ENCODE measurements at places on chromosomes 16 and 17.
A peak's percentile ranks its signal among the peaks of the same experiment; 100 is the strongest.

DNA sequence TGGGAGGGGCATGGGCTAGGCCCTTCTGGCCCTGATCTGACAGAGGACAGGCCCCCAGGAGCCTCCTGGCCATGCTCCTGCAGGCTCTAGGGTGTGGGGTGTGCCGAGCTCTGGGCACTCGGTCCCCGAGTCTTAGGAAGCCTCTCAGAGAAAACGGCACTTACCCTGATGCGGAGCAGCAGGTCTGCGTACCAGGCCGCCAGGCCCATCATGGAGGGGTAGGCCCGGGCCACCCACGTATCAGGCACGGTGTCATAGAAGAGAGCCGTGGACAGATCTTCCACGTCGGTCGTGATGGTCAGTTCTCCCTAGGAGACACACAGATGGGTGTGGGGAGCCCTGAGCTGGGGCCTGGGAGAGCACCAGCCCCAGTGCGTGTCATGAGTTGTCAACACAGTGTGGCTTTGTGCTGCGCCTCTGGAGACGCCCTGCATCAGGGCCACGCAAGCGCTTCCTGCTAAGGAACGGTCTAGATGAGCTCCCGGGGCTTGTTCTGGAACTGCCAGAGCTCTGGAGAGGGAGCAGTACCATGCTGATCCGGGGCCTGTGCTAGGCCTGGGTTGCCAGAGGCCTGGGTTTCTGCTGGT, 47.9 kb downstream of the PGS1 start:
- DNase-seq, result peak; percentile 80

DNA sequence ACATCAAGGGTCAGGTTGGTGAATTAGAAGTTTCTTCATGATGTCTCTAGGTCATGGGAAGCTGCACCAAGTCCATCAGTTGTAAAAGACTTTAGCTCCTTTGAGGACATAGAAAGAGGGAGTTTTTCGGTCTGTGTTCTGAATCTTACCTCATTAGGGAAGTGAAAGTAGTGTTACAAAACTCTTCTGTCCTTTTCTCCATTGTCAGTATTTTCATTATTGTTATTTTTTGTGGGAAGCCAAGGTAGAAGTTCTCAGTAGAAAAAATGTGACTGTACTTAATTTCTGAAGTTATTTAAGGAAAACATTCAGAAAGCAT, 24.2 kb downstream of the MAP3K3 start:
- DNase-seq, result no peak

- DNase-seq, result peak; percentile 33
Measured at GRCh38 chr16:49776085-49776595, 79.8 kb downstream of the ZNF423 start.

GRCh38 chr17:80870401-80870800, 121.2 kb upstream of the CHMP6 start:
- DNase-seq, result no peak

DNA sequence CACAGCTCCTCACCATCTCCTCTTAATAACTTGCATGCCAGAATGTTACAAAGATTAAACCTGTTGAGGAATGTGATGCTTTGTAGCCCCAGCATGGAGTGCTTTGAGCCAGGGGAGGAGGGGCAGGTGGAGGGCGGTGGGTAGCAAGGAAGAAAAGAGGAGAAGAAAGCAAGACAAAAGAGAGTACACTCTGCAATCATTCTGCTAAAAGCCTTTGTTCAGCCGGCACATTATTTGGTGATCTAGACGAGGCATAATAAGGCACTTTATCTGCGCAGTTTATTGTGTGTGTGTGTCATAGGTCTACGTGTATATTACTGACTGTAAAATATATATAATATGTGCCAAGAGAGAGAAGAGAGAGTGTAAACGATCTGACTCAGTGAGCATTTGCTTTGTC, 139.1 kb downstream of the SOX9 start:
- no peak for DNase-seq

GRCh38 chr16:30488764-30489605, 16.4 kb downstream of the ITGAL start:
- no peak for DNase-seq

GRCh38 chr17:27282054-27282551, 11.8 kb upstream of the WSB1 start:
- DNase-seq, result no peak

DNA sequence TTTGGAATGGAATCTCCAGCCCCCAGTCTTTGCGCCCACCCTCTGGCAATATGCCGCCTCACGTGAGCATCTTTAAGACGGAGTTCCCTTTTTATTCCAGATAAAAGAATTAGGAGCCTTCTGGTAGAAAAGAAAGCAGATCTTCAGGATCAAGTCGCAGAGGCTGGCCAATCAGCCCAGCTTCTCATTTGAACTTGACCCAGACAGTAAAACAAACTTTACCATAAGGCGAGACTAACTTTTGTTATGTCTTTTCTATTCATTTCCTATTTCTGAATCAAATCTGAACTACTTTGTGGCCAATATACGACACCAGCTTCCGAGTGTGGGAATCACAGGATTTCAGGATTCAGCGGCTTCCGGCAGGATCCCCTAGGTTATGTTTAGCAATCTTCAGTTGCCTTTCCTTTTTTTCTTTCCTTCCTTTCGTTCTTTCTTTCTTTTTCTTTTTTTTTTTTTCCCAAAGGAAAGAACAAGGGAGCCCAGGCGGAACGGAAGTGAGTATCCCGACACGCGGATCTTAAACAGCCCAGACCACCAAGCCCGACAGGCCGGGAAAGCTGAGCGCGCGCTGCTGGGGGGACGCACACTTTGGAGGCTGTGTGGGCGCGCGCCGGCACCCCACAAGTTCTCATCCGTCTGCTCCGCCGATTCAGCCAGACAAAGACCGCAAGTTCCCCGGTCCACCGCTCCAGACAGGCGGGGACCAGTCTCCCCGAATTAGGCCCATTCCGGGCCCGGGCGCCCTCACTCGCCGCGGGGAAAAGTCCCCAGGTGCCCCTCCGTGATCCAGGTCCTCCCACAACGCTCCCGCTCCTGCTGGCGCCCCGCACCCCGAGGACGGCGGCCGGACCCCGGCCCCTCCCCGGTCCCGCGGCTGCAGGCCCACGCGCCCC, 633 bp downstream of the TBC1D16 start:
- DNase-seq, result peak; percentile 14

DNA sequence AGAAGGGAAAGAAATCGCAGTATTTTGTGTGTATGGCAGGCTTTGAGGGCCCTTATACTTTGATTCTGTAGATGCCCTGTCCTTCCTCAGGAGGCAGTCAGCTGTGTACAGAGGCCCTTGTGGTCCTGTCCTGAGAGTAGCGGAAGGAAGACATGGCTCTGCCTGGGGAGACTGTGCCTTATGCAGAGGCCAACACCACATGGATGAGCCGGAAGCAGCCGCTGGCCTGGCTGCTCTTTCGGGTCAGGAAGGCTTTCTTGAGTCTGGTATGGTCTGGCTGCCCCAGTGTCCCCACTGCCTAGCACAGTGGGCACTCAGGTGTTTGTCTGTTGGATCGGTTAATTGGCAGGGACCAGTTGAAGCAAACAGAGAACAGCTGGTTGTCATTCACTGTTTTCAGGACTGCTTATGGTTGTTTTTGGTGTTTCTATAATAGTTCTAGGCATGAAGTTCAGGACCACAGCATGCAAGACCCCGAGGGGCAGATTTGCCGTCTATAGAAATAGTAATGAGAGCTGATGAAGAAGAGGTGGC, 12.4 kb downstream of the USP10 start:
- no peak for DNase-seq

DNA sequence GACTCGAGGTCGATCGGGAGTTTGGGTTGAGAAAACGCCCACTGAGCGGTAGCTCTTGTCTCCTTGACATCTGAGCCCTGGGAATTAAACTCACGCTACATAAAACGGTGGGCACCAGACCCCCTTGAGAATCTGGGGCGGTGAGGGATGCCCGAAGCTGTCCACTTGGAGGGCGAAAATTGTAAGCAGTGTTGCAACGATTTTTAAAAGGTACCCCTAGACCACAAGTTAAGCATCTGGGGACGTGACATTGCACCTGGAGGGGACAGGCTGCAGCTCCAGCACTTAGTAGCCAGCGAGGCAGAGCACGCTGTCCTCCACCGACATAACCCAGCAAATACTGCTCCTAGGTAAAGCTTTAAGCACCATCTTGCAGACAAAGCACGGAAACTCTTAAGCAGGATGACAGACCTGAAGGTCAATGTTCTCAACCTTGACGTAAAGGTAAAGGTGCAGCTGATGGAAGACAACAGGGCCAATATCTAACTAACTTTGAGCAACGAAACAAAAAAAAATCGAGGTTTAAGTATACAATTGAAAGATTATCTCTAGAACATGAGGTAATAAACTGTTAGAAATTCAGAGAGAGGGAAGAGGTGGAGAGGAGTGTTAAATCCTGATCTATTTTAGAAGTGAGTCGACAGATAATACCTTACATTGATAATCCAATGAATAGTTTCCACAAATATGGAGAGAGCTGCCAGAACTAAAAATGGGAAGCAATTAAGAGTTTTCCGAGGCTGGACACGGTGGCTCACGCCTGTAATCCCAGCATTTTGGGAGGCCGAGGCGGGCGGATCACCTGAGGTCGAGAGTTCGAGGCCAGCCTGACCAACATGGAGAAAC, 921 bp upstream of the CDR2 start:
- no peak for DNase-seq

GRCh38 chr17:58667934-58668597, 23.8 kb downstream of the TEX14 start:
- no peak for DNase-seq

GRCh38 chr17:30318155-30318554, 15.7 kb downstream of the TMIGD1 start:
- DNase-seq, result no peak

GRCh38 chr16:5065326-5065725, 430 bp downstream of the C16orf89 start:
- DNase-seq, result no peak

- DNase-seq, result no peak
Measured at GRCh38 chr17:65553646-65554552, 7.5 kb downstream of the AXIN2 start.

- no peak for DNase-seq
Measured at GRCh38 chr17:22506231-22506630, 813.9 kb downstream of the KCNJ18 start.

DNA sequence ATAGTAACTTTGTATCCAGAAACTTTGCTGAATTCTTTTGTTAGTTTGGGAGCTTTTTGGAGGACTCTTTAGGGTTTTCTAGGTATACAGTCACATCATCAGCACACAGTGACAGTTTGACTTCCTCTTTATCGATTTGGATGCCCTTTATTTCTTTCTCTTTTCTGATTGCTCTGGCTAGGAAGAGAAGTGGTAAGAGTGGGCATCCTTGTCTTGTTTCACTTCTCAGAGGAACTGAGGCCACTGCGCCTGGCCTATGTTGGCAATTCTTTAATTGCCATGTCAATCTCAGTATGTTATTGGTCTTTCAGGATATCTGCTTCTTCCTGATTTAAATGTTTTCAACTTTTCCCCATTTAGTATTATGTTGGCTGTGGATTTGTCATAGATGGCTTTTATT, 24.6 kb downstream of the ATF7IP2 start:
- DNase-seq, result no peak

DNA sequence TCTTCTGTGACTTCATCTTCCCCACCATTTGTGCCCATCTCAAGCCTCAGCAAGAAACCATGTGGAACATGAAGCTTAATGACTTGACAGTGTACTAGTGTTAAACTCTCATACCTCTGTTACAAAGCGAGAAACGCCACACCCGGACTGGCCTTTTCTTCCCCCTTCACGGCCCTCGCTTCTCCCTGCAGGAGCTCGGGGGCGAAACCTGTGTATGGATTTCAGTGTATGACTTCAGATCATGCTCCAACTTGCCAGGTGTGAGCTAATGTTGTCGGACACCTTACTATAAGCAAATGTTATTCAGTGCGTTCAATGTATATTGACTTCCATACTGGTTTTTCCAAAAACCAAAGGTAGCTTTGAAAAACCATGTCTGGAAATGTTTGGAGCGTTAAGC, 20.1 kb upstream of the SLC5A11 start:
- DNase-seq, result no peak

DNA sequence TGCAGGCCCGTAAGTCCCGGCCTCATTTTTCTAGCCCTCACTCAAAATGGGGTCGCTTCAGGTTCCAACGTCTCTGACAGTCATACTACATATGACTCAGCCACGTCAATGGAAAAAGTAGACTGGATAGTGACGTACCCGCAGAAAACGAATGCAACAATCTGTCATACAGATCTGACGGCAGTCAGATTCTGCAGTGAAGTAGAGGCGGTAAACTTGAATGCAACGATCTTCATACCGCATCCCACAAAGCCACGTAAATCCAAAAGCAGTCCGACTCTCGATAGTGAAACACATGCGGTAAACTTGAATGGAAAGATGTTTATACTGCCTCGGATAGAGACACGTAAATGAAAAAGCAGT, 38.4 kb upstream of the ARL4D start:
- no peak for DNase-seq

DNA sequence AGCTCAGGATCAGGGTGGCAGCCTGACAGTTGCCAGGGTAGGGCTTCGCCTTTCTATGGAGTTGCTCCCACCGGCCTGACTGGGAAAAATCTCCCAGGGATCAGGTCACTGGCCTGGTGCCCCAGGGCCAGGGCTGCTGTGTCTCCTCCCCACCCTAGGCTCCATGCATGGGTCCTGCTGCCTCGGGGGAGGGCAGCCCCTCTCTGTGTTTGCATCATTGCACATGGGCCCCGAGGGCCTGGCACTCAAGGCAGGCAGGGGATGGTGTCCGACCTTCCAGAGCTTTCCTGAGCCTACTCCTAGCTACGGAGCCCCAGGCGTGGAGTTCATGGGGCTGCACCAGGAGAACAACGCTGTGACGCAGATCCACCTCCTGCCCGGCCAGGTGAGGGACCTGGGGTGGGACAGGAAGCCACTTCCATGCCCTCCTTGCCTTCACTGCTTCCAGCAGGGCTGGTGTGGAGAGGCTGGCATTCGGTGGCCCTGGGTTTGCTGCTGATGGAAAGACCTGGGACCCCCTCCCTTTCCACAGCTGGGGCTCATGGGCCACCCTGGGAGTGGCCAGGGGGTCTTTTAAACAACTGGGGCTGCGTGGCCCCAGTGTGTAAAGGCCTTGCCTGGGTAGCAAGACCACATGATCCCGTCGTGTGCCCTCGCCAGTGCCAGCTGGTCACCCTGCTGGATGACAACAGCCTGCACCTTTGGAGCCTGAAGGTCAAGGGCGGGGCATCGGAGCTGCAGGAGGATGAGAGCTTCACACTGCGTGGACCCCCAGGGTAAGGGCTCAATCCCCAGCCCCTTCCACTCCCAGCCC, 29.5 kb upstream of the MYO15B start:
- peak; percentile 24 for DNase-seq

DNA sequence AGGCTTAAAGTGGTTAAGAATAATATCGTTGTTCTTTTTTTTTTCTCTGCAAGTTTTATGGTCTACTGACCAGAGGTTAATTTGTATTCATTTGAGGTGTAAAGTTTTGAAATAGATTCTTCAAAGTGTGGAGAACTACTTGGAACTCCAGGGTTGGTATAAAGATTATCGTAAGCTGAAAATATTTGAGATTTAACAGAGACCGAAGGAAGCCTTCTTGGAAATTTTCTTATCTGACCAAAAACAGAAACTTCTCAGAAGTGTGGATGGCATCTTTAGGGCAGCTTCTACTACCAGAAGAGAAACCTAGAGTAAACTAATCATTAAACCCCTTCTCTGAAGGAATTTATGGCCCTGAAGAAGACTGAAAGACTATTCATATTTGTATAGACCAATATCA, 206.8 kb upstream of the MON1B start:
- DNase-seq, result no peak
